MM.1S (cell line): ENCODE measurements at places on chromosomes 4 and X.

- no peak for DNase-seq
Observed at GRCh38 chr4:26736621-26737020, 124.0 kb upstream of the STIM2 start.

DNA sequence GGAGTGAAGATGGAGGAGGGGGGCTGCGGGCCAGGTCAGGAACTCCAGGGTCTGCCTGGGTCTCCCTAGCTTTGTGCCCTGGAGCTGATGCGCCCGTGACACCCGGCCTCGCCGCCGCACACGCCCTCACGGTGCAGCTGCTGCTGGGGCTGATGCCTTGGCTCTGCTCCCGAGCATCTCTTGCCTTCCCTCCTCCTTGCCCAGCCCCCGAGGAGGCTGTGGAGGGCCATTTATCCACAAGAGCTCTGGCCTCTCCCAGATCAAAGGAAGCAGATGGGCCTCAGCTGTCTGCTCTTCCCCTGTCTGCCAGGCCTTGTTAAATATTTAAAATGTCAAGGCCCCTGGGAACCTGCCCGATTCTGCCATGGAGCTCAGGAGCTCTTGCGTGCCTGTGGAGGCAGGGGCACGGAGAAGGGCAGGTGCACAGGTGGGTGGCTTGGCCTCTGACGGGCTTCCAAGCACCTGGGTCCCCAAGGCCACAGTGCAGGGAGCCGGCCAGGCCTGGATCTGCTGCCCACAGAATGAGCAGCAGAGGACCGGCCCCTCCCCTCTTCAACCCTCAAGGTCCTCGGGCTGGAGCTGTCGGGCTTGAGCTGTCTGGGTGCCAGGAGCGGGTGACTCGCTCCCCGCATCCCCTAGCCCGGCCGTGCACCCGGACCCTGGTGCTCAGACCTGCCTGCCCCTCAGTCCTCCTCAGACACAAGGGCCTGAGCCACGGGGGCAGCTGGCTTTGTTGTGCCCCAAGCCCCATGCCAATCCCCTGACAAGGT is 20.3 kb downstream of the ATP2B3 start:
- no peak for DNase-seq

GRCh38 chrX:70973221-70973620 is 42.3 kb upstream of the SLC7A3 start:
- no peak for DNase-seq

DNA sequence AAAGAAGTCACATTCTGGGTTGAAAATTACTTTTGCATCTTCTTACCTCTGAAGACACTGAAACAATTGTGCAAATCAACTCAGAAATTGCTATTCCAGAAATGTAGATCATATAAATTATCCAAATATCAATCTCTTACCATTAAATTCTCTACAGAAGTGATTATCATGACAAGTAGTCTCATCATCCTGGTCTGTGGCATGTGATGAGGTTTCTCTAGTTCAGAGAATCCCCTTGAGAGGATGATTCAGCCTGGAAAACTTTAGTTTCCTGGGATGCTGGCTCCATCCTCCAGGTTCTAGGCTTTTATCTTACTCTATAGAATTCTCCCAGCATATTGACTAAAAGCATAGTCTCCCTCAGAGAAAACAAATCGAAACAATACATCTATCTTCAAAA is 76.2 kb upstream of the S100G start:
- DNase-seq: no peak

DNA sequence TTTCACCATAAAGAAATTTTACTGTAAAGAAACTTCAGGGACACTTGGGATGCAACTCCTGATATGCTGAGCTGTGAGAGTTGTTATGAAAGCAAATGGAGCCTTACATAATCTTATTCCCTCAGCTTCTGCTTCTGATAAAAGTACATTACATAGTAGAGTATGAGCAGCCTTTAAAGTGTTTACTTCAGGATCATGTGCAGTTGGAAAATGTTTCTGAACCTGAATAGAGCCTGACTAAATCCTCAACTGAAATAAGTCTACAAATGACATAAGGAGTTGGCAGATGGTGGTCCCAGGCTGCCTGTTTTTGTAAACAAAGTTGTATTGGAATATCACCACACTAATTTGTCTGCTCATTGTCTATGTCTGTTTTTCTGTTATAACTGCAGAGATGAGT is 19.3 kb downstream of the RASSF6 start:
- no peak for DNase-seq

DNA sequence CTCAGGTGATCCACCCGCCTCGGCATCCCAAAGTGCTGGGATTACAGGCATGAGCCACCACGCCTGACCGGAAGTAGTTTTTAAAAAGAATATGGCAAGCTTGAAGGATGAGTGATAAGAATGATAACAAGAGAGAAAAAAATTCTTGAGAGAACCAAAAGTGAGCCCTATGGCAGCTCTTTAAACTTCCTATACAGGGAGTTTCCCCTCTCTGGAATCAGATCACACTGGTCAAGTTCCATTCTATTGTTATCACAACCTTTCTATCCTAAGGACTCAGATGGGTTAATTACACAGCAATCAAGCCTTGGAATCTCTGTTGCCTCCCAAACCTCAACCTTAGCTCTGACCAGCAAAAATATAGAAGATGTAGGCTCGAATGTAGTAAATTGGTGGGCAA is 33.8 kb upstream of the ZNF518B start:
- no peak for DNase-seq

DNA sequence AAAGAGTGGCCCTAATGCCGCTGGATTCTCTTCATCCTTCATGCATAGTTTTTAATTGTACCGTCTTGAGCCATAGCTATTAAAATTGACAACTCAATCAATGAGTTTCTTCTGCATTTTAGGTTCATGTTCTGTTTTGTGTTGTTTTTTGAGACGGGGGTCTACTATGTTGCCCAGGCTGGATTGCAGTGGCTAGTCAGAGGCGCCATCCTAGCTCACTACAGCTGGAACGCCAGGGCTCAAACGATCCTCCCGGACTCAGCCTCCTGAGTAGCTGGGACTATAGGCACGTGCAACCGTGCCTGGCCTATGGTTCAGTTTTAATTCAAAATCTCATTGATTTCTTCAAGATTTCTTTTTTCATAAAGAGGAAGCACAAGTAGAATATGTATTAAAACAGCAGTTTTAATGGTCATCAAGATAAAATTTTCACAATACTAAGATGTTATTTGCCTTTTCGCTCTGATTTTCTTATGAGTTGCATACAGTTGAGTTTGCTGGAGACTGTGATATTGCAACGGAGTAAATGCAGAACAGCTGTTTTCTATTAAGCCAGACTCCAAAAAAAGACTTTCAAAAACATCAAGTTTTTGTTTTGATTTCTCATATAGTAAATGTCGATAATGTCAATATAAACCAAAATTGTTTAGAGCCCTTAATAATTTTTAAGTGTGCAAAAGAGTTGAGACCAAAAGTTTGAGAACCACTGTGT is 1.1 kb upstream of the STX18 start:
- DNase-seq: no peak

DNA sequence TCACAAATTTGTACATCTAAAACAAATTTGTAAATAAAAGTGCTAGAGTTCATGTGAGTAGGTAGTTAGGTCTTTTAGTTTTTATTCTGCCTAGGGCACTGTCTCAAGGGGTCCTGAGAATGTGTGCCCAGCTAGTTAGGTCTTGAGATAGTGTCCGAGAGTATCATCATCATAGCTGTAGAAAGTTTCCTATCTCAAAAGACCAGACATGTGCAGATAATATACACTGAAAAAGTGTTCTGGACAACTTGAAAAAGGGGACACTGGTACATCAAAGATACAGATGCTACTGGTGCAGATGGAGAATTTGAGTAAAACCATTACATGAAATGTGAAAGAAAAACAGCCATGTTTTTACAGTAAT is 1.8 kb upstream of the ZCCHC4 start:
- peak; percentile 33 for DNase-seq

DNA sequence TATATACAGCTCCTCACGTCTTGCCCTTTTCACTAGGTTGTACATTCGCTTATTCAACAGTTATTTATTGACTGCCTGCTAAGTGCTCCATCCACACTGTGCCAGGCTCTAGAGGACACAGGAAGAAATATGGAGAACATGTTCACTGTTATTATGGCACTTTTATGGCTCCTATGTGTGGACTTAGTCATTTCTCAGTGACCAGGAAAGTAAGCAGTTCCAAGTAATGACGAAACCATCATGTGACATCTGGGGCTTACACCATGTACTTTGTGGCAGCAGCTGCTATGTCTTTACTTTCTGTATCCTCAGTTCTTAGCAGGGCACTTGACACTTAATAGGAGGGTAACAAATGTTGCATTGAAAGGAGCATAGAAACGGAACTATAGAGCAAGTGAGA is 278.0 kb downstream of the ANK2 start:
- no peak for DNase-seq

DNA sequence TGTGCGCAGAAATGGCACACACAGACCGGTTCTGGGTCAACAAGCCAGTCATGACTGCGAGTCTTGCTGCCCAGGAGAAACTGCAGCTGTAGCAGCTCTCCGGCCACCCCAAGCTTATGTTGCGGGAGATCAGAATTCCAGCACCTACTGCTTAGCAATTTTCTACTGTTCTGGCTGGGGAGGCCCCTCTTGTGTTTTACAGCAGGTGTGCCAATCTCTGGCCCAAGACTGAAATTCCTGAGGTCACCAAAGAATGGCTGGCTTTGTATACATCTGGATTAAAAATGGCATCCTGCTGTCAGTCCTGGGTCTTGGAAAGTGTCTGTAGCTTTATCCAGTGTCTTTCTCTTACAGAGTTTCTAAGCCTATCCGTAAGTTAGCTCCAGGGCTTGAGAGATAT is 68.9 kb upstream of the TRAM1L1 start:
- DNase-seq: no peak

- no peak for DNase-seq
Observed at GRCh38 chr4:173910891-173911290, 372.6 kb downstream of the FBXO8 start.
